ELF-1 (cell line): ENCODE measurements at places on chromosomes 16 and 17.

DNA sequence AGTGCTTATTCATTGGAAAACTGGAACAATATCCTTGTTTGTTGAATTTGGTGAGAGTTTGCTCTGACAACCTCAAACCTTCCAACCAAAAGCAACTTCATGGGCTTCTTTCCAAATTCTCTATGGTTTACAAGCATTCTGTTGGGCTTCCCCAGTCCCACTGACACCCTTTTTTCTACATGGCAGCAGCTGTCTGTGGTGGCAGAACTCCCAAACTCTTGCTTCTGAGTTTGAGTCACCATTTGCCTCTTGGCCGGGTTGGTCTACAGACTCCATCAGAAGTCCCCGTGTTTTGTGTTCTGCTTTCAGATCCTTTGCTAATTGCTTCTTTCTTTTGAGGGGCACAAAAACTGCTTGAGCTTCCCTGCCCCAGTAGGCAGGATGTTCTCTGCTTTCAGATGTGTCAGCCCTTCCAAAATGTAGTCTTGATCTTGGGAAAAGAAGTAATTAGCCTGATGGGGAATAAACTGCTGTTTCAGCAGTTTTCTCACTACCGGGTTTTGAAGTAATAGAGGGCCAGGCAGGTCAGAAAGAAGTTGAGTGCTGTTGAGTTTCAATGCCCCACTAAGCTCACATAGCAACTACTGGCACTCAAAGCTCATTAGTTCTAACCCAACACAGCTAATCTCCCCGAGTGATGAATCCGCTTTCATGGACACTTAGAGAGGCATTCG lies 80.7 kb downstream of the HS3ST3A1 start:
- no peak for DNase-seq

DNA sequence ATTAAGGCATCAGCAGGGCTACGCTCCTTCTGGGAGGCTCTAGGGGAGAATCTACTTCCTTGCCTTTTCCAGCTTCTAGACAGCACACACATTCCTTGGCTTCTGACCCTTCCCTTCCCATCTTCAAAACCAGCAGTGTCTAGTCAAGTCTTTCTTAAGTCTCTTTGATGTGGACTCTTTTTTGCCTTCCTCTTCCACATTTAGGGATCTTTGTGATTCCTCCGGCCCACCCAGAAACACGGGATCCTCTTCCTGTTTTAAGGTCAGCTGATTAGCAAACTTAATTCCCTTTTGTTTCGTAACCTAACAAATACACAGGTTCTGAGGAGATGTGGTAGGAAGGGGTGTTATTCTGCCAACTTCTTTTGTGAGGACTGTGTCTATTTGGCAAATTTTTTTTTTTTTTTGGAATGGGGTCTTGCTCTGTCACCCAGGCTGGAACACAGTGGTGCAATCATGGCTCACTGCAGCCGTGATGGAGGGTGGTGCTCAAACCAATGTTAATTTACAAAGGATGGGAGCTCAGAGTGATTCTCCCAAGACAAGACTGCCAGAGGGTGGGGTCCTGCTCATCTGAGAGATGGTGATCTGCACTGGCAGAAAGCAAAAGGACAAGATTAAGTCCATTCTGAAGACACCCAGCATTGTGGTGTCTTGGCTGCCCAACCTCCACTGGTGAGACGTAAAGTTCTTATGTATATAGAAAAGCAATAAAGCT lies 14.7 kb downstream of the KNOP1 start:
- DNase-seq: no peak

DNA sequence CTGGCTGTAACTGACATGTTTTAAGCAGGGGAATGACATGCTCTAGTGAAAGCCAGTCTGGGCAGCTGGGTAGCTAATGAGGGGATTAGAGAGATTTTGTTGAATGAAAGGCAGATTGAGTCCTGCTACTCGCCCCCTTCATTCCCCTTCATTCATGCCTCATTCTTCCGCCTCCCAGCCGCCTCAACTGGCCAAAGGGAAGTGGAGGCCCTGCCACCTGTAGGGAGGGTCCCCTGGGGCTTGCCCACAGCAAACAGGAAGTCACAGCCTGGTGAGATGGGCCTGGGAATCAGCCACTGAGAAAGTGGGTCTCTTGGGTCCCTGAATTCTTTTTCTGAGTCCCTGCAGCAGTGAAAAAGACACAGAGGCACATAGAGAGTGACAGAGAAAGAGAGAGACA lies 1.1 kb upstream of the CD19 start:
- DNase-seq: no peak

- DNase-seq: no peak
Observed at GRCh38 chr17:56966338-56966737, 5.5 kb upstream of the COIL start.

- DNase-seq: no peak
Observed at GRCh38 chr17:19014628-19015215, 10.2 kb upstream of the FAM83G start.

GRCh38 chr17:35299135-35299534 lies 56.3 kb downstream of the SLFN5 start:
- DNase-seq: peak; percentile 3

- no peak for DNase-seq
Observed at GRCh38 chr17:82063424-82064415, 1.9 kb downstream of the DUS1L start.

- DNase-seq: no peak
Observed at GRCh38 chr16:568401-569258, 1.1 kb upstream of the PIGQ start.

DNA sequence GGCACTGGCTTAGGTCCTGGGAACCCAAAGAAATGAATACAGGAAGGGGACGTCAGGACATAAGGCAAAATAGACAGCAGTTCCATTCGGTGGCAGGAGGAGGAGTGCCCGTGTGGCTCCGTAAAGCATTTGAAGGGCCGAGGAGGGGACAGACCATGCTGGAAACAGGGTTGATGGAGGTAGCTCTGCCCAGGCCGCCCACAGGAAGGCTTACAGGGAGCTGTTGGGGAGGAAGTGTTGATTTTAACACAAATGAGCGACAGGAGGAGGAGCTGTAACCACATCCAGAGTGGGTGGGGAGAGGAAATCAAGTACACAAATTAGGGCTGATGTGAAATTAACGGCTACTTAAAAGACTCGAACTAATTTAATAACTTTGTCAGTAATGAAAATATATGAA lies 54.6 kb downstream of the RBFOX3 start:
- no peak for DNase-seq

DNA sequence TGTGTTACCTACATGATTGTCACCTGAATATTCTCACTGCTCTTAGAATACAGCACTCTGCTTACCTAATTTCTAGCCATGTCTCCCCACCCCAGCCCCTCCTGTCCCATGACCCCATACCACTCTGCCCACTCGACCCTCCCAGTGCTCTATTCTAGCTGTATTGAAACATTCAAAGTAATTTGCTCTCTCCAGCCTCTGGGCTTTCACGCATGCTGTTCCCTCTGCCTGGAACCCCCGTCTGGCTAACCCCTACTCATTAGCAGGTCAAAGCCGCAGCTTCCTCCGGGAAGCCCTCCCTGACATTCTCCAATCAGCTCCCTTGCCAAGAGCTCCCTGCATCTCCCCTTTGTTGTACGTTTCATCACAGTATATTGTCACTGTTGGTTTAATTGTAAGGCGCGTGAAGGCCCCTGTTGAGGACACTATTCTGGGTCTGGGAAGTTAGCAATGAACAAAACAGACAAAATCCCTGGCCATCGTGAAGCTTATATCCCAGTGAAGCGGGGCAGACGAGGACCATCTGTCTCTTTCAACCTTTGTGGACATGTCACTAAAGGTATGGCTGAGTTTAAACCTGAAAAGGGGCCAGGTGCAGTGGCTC lies 72.3 kb upstream of the LHX1 start:
- DNase-seq: no peak

DNA sequence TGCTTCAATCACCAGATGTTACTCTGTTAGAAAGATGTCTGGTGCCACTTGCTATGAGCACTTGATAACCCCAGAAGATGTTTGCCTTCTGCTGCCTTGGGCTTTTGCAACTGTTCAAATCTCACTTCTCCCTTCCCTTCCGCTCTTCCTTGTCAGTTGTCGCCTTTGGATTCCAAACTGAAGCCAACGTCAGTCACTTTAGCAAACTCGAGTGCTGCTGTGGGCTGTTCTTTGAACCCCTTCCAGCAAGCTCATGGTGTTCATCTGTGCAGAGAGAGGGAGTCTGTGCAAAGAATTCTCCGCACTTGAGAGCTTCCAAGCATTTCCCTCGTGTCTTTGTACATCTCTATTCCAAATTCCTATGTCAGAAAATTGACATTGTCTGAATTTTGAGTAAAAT lies 879.4 kb downstream of the CDH11 start:
- no peak for DNase-seq

GRCh38 chr17:82380860-82381702 lies 9.5 kb downstream of the UTS2R start:
- DNase-seq: no peak

GRCh38 chr16:62137996-62138395 lies 101.8 kb upstream of the CDH8 start:
- no peak for DNase-seq

DNA sequence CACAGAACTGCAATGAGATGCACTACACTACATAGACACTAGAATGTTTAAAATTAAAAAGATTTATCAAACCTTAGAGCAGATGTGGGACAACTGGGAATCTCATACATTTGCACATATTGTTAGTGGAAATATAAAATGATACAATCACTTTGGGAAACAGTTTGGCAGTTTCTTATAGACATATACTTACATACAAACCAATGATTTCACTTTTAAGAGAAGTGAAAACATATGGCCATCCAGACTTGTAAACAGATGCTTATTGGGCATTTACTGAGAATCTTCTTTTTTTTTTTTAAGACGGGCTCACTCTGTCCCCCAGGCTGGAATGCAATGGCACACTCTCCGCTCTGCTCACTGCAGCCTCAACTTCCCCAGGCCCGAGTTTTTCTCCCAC lies 50.1 kb downstream of the AXIN2 start:
- no peak for DNase-seq

DNA sequence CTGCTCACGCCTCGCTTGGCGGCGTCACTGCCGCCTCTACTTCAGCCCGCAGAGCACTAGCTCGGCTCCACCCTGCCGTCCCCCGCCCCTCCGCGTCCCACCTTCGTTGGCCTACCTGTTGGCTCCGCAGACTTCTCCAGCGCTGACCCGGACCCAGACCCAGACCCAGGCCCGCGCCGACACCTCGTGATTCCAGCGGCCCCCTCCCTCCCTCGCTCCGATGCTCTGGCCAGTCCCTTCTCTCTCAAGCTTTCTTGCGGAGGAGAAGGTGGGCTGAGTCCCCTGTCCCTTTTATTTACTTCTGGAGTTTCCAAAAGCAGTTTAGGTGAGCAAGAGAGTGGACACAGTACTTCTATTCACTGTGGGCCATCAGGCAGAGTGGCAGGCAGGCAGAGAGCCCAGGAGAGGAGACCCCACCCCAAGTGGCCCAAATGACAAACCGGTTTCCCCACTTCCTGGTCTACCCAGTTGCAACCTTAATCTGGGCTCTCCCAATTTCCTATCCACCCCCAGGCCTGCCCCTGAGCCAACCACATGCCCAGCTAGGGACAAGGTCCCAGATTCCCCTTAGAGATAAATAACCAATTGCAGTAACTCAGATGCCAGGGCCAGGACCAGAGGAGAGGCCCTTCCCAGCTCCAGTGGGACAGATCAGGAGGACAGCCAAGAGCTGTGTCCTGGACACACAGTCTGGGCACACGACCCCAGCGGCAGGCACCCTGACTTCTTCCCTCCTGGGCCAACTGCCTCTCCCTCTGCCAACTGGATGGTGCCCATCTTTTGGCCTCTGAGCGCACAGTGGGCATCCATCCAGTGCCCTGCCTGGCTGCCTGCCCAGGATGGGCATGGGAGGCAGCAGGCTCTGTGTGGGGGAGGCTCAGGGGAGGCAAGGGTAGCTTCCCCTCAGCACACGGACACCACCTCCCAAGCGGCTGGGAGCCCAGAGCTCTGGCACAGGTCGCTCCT lies 1.2 kb upstream of the SRCIN1 start:
- peak; percentile 75 for DNase-seq

- no peak for DNase-seq
Observed at GRCh38 chr17:82887255-82888164, 47.7 kb upstream of the ZNF750 start.

DNA sequence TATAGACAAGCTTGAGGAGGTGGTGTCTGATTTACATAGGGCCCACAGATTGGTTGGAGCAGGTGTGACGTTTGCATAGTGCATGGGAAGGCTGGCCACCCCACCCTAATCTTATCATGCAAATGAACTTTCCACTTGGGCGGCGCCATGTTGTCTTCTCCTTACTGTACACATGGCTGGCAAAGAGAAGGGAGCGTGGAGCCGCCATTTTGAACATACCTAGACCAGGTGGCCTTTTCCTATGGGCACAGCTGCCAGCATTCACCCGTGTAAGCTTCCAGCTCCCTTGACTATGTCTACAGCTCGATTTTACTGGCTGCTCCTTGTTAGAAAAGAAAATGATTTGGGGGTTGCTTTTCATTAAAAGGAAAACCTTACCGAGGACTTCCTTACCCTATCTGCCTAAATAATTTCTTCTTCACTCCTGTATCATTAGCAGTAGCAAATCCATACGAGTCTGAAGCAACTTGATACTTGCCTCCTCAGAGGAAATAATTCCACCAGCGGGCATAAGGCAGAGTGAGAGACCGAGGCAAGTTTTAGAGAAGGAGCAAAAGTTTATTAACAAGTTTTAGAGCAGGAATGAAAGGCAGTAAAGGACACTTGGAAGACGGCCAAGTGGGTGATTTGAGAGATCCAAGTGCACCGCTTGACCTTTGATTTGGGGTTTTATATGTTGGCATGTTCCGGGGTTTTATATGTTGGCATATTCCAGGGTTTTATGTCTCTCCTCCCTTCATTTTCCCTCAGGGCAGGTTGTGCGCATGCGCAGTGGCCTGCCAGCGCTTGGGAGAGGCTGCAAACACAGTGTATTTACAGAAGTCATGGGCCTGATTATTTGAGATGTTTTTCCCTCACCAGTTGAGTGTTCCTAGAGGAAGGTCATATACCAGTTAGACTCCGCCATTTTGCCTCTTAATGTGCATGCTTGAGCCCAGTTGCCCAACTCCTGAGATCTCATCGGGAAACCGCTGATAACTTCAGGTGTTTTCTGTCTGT lies 65.7 kb downstream of the MARF1 start:
- peak; percentile 70 for DNase-seq

- DNase-seq: no peak
Observed at GRCh38 chr16:65106757-65107156, 15.1 kb downstream of the CDH11 start.

DNA sequence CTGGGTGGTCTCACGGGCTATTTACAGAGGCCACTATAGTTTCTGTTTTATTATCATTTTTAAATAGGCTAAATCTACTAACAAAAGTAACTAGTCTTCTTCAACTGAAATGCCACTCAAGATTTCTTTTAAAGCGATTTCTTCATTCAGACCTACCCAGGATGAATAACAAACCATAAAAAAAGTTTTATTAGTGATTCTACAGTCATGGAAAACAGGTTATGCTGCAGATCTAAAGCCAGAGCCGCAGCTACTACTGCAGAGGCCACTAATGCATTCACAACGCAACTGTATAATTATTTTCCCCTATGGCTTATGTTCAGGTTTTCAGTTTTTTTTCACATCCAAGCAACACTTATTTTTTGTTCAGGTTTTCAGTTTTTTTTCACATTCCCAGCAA lies 136.2 kb upstream of the AXIN2 start:
- no peak for DNase-seq
